ENCODE measurements at places on chromosomes 1 and 21.

GRCh38 chr1:206839857-206840256 is 25.6 kb upstream of the IL20 start:
- no peak for DNase-seq

DNA sequence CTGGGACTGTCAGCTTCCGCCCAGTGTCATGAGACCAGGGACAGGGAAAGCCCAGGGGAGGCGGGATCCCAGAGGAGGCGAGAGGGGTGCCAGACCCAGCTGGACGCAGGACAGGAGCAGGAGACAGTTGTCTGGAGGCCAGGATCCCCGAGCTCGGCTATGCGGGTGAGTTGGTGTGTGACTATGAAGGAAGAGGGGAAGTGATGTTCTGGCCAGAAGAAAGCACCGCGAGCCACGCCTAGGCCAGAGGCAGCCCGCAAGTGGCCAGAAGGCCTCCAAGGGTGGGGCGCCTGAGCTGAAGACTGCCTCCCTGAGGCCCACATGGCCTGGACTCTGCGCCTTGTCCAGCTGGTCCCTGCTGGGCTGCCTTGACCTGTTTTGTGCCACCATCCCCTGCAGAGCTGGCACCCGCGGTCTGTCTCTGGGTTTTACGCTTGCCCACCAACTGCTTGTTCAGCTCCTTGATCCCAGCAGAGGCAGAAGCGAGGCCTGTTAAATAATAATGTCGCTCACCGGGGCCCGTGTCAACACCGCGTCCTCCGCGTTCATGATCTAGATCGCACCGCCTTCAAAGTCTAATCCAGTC is 85.2 kb upstream of the ACTL8 start:
- no peak for DNase-seq

GRCh38 chr1:244758708-244759107 is 76.8 kb upstream of the COX20 start:
- no peak for DNase-seq

DNA sequence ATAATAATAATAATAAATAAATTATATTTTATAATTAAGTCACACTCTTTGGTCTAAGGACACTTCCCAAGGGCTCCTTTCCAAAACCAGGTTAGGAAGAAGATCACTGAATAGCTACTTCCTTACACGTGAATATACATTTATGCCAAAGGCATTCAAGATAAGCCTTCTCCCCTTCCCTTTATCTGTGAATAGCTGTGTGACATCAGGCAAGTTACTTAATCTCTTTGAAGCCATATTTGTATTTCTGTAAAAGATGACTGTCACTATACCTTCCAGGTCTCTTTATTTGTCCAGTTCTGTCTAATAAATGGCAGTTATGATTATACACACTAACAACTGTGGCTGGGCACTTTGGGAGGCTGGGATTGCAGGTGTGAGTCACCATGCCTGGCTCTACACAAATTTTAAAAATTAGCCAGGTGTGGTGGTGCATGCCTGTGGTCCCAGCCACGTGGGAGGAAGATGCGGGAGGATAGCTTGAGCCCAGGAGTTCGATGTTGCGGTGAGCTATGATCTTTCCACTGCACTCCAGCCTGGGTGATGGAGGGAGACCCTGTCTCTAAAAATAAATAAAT is 5.5 kb upstream of the RNF11 start:
- DNase-seq, result no peak

DNA sequence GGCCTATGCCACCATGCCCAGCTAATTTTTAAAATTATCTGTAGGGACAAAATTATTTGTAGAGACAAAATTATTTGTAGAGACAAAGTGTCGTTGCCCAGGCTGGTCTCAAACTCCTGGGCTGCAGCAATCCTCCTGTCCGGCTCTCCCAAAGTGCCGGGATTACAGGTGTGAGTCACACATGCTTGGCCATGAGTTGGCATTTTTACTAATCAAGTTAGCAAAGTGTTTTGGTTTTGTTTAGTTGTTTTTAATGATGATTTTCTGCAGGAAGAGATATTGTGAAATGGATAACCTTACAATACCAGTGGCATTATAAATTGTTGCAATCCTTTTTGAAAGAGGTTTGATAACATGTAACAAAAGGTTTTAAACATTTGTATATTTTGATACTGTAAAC is 65.3 kb upstream of the MAGI3 start:
- DNase-seq, result no peak

GRCh38 chr1:101929343-101929742 is 67.4 kb downstream of the OLFM3 start:
- no peak for DNase-seq

DNA sequence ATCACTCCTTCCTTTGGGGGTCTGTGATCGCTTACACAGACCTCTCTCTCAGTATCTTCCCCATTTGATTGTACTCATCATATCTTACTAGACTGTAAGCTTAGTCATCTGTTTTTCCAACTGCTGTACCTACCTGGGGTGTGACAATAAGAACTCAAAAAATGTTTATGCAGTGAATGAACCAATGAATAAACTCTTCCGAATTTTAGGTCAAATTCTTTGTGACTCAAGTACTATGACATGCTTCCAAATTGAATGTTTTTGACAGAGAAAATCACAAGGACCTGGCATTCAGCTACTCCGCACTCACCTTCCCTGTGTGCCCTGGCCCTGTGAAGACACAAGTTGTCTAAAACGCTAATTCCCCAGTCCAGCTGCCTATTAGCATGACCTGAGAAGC is 42.1 kb downstream of the TMCO4 start:
- no peak for DNase-seq

- DNase-seq, result no peak
These were observed 13.3 kb upstream of the SYNC start for GRCh38 chr1:32715901-32716311.
